ENCODE measurements at places on chromosomes 1 and 21.

- no peak for DNase-seq
Measured at GRCh38 chr1:52706136-52706670, 8.1 kb upstream of the COA7 start.

- no peak for DNase-seq
Measured at GRCh38 chr1:242225767-242226573, 227.1 kb upstream of the MAP1LC3C start.

- DNase-seq: no peak
Measured at GRCh38 chr1:15053153-15053552, 100.4 kb upstream of the TMEM51 start.

DNA sequence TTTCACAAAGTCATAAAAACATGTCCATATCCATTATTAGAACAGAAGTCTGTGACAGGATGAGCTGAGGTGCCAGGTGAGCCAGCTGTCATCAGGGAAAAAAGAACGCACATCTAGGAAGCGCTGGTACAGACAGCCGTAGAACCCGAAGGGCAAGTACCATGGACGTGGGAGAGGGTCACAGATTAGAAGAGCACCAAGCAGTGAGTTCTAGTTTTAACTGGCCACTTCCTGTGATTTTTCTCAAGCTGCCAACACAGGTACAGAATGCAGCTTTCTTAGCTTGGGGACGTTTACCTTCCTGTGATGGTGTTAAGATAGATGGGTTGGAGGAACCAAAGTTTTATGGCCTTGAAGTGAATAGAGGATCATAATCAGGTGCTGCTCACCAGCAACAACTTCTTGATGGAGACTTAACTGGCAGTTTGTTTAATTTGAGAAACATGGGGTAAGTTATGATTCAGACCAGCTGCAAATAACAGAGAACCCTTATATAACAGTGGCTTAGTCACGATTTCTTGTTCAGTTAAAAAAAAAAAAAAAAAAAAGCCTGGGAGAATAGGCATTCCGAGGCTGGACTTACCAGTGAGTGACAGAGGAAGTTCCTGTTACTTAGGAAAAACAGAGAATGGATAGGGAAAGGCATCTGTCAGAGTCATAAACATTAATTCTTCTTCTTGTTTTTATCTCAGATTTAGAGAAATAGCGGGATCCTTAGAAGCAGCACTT lies 30.9 kb downstream of the AGT start:
- no peak for DNase-seq

- DNase-seq: no peak
Measured at GRCh38 chr1:58062635-58063034, 483.9 kb downstream of the OMA1 start.

- no peak for DNase-seq
Measured at GRCh38 chr1:109650609-109651008, 5.3 kb upstream of the GSTM4 start.

GRCh38 chr1:31222176-31222575 lies 17.5 kb downstream of the NKAIN1 start:
- no peak for DNase-seq

DNA sequence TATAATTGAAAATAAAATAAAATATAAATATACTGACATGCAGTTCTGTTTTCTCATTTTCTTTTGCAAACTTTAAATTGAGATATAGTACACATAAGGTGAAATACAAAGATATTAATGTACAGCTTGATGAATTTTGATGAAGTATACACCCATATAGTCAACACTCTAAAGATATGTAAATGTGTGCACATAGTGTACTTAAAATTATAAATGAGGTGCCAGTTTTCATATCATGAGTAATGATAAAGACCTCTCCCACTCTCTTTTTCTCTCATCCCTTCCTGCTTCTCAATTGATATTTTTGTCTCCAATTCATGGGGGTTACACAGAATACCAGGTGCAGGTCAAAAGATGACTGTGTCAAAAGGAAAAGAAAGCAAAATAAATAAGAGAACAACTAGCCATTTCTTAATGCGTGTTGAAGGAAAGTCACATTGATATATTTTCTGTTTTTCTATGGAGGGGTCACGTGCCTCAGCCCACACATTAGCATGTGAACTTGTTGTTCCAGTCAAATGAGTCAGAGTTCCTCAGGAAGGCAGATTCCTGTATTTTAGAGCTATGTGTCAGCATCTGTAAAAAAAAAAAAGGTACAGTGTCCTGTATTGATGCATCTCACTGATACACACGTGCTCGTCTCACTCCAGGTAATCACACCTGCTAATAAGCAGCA lies 64.3 kb upstream of the HOOK1 start:
- DNase-seq: no peak

GRCh38 chr21:32887026-32887425 lies 115.5 kb upstream of the PAXBP1 start:
- no peak for DNase-seq

DNA sequence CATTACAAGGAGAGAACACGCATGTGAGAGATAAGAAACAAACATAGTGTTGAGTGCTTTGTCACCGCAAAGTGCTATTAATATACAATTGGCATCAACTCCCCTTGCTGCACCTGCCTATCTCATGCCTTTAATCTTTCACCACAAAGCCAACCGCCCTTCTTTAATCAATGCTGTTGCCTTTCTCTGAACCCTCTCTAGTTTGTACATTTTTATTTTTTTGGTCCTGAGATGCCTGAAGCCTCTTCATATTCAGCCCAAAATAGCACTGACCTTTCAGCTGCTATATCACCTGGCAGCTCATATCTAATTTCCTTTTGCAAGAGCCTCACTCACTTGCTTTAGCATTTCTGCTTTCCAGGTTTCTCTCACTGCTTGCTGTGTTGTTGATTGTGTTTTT lies 504.7 kb downstream of the NUF2 start:
- DNase-seq: no peak

DNA sequence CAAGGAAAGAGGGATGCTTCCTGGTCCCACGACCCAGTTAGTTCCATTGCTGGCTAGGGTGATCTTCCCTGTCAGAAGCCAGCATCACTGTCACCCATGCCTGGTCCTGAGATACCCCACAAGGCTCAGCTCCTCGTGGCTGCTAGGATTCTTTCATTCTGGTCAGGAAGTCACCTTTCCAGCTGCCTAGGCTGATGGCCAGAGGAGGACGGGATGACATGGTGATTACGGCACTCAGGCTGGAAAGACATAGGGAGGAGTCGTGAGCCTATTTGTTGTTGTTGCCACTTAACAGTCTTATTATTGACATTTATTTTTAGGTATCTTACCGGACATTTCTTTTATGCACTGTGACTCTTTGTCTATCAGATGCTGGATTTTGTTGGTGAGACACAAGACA lies 20.0 kb upstream of the MAPKAPK2 start:
- no peak for DNase-seq

GRCh38 chr1:95453053-95453452 lies 219.0 kb downstream of the RWDD3 start:
- no peak for DNase-seq

DNA sequence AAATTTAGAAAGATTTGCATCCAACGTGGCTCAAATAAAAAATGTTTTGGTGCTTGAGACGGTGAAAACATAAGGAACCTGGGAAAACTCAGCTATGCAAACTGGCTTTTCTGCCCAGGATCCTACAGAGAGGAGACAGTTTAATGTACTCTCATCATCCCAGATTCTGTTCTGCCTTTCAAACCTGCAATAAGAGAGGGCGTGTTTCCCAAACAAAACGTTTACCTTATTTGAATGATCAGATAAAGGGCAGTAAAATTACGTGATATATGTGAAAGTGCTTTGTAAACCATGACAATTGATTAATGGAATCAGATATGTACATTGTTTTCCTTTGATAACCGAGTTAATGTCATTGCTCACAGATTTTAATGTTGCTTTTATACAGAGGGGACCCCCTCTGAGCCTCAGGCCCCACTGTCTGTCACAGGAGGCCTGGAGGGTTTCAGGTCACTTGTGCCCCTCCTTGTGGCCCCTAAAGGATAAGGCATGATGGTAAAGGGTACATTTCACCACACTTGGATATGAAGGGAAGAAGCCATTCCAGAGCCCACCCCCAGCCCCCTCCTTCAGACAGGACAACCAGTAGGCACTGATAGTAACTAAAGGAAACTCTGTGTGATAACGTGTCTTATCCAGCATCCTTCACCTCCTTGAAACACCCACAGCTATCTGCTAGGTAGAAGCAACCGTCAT lies 157.6 kb downstream of the EDEM3 start:
- DNase-seq: no peak

DNA sequence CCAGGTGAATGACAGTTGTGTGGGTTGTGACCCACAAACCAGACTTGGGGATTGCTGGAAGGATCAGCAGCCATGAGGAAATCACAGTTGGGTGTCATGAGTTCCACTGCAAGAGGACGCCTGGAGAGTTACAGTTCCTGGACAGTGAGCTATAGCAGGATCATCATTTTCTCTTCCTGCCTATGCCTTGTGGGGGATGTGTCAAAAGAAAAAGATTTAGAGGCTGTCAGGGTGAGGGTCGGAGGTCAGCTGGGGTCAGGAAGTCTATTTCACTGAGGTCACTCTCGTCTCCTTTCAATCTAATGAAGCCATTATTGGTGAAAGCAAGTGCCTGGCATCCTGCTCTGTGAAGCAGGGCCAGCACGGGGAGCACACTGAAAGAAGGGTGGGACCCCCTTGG lies 7.0 kb upstream of the LIN28A start:
- DNase-seq: no peak

- no peak for DNase-seq
Measured at GRCh38 chr1:208475951-208476845, 232.0 kb upstream of the PLXNA2 start.

DNA sequence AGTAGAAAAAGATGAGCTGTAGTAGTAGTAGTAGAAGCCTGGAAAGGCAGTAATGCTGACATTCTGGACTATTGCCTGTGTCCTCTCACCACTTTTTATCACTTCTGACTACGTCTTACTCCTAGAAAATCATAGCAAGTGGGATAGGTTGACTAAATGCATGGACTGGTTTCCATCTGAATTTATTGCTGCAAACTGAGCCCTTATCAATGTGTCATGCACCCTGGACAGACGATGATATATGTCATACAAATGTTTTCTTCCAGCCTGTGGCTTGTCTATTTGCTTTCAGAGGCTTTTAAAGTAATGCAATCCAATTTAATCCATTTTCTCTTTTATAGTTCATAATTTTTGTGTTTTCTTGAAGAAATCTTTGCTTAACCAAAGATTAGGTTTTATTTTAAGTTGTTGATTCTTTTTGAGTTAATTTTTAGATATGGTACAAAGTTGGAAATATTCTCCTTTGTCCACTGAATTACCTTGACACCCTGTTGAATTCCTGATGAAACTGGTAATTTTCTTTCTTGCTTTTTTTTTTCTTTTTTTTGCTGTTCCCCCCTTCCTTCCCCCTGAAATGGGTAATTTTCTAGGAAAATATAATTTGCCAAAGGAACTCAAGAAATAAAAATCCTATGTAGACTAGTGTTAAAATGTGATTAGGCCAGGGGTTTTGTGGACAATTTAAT lies 47.1 kb downstream of the PHACTR4 start:
- no peak for DNase-seq

GRCh38 chr1:237235091-237235490 lies 193.1 kb downstream of the RYR2 start:
- no peak for DNase-seq

- DNase-seq: no peak
Measured at GRCh38 chr1:217561446-217561845, 69.4 kb downstream of the GPATCH2 start.

DNA sequence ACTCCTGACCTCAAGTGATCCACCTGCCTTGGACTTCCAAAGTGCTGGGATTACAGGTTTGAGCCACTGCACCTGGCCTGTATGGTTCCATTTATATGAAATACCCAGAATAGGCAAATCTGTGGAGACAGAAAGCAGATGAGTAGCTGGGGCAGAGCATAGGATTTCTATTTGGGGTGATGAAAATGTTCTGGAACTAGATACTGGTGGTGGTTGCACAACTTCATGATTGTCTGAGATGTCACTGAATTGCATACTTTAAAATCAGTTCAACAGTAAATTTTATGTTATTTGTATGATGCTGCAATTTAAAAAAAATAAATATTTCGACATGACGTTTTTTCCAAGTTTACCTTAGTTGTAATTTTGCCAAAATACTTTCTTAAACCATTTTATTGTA lies 23.9 kb downstream of the ITSN1 start:
- no peak for DNase-seq

DNA sequence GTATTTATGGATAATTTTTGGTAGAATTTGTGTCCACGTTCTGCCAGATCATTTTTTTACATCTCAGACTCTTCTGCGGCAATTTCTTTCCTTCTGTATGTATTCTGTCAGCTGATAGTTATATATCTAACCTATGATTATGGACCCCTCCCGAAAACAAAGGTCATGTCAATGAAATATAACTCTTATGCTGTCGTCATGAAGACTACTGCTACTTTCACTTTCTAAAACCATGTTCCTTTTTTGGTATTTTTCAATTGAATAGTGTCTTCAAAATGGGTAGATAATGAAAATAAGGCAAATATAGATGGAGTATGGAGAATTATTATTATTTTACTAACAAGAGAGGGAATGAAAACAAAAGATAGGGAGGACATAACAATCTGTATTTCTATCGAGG lies 3.2 kb downstream of the ANGPTL1 start:
- no peak for DNase-seq

DNA sequence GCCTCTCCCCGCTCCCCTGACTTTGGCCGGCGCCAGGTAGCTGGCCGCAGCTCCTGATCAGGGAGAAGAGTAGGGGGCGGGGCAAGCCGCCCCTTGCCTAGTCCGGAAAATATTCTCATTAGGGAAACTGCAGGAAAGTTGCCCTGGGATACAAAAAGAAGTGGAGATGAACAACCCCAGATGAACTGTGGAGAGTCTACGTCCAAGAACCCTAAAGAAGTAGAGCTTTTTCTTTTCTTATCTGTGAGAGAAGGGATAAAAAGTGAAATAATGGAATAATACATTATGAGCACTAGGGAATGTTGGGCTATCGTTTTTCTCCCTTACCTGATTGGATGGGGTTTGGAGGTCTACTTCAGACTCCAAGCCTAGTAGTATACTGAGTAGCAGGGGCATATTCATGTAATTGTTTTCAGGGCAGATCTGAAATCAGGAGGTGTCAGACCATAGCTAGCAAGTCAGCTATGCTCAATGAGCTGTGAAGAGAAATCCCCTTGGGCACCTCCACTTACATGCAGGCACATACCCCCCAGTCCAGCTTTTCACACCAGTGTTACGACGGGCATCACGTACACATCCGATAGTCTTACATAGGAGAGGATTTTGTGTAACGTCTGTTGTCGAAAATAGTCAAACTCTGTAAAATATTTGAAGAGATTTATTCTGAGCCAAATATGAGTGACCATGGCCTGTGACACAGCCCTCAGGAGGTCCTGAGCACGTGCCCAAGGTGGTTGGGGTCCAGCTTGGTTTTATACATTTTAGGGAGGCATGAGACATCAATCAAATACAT lies 1.7 kb upstream of the DUSP10 start:
- DNase-seq: no peak

GRCh38 chr1:206969090-206969489 lies 1.2 kb downstream of the FCAMR start:
- no peak for DNase-seq

DNA sequence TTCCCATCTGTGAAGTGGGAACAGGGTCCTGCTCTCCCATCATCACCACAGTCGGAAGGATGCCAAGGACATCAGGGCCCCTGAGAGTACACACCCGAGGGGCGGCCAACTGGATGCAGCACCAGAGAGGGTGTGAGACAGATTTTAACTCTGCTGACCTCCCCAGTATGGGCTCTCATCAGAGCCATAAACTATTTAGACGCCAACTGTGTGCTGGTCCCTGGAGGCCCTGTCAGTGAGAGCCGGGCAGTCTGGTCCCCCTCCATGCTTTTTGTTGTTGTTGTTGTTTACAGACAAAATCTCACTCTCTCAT lies 1.7 kb downstream of the FGR start:
- no peak for DNase-seq

GRCh38 chr1:228281631-228282328 lies 73.9 kb downstream of the OBSCN start:
- DNase-seq: no peak
